SK-N-SH (cell line): ENCODE measurements at places on chromosomes 3 and 15. TPM values are rescaled to one million over a fixed set of nuclear protein-coding genes. Genes with fewer than 3 reads are reported as not detected.

CTDSPL gene
- polyA plus RNA-seq, result 22.1 and 26.8 TPM in 2 replicates

GRCh38 chr15:59792359-59792758, 103.2 kb upstream of the BNIP2 start:
- peak; percentile 14 for DNase-seq

GRCh38 chr15:45268135-45268534, 16.1 kb downstream of the SLC28A2 start:
- no peak for DNase-seq

ADGRG7 gene
- polyA plus RNA-seq, result not detected in 2 replicates

MAP1A gene
- 5.3 and 6.0 TPM in 2 replicates for polyA plus RNA-seq

FBLN2 gene
- polyA plus RNA-seq, result 4.8 and 5.2 TPM in 2 replicates

GRCh38 chr3:109806929-109807328, 469.6 kb upstream of the DPPA4 start:
- no peak for DNase-seq

GXYLT2 gene
- 9.1 and 9.3 TPM in 2 replicates for polyA plus RNA-seq

DAZL gene
- not detected in 2 replicates for polyA plus RNA-seq

NANOGP8 gene
- not detected in 2 replicates for polyA plus RNA-seq

DNA sequence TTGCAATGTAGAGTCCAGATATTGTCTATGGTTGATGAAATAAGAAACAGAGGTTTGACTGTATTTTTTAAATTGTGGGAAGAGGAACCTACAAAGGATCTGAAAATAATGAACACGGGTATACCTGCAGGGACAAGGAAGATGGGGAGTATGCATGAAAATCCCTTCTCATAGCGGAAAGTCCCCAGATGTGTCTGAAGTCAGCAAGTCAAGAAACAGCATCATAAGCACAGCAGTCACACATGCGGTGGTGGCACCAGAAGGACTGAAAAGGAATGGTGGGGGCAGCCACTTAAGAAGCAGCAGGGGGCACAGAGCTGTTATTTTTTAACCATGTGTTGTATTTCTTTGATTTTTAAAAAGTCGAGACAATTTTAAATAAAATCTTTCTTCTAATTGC, 4.7 kb downstream of the MRPS11 start:
- DNase-seq, result no peak

PFKFB4 gene
- 5.7 and 6.7 TPM in 2 replicates for polyA plus RNA-seq

DNA sequence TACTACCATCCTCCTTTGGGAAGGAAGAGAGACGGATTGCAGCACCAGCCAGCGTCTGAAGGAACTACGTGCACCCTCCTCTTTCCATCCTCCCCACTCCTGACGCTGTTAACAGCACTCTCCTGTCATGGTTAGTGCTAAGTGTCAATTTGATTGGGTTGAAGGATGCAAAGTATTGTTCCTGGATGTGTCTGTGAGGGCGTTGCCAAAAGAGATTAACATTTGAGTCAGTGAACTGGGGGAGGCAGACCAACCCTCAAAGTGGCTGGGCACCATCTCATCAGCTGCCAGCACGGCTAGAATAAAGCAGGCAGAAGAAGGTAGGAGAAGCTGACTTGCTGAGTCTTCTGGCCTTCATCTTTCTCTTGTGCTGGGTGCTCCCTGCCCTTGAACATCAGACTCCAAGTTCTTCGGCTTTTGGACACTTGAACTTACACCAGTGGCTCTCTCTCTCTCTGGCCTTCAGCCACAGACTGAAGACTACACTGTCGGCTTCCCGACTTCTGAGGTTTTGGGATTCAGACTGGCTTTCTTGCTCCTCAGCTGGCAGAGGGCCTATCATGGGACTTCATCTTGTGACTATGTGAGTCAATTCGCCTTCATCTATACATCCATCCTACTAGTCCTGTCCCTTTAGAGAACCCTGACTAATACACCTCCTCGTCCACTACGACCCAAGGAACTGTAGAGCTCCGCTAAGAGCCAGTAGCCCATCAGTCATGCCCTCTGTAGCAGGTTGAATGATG, 128.2 kb upstream of the HES1 start:
- DNase-seq, result no peak

C15orf62 gene
- 0.06 TPM in 1 of 2 replicates, not detected in the other for polyA plus RNA-seq

DPPA2 gene
- polyA plus RNA-seq, result not detected in 2 replicates

FOXL2NB gene
- polyA plus RNA-seq, result not detected in 2 replicates

DNA sequence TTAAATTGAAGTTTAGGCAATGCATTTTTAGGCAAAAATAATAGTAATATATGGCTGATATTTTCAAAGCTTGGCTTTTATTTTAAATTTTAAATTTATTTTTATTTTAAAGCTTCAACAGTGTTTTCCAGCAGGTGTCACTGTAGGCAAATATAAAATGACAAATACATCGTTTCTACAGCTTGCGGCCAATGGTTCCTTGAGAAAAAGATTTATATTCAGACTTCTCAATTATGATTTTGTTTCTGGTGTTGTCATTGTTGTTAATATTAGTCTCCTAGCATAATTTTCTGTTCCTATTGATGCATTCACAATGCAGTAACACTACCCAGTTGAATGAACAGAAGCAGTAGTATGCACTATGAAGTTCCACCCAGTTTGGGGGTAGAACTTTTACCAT, 220.7 kb upstream of the DNAJC19 start:
- peak; percentile 8 for DNase-seq

MME gene
- polyA plus RNA-seq, result 167 and 286 TPM in 2 replicates

GRCh38 chr15:73873889-73874511, 636 bp downstream of the TBC1D21 start:
- peak; percentile 55 for DNase-seq

FRMD4B gene
- 0.53 and 0.91 TPM in 2 replicates for polyA plus RNA-seq

MIX23 gene
- polyA plus RNA-seq, result 11.0 and 11.2 TPM in 2 replicates

- DNase-seq, result no peak
Measured at GRCh38 chr3:96449346-96449745, 365.0 kb upstream of the EPHA6 start.

GOLGA8A gene
- polyA plus RNA-seq, result 33.9 and 50.0 TPM in 2 replicates

DNA sequence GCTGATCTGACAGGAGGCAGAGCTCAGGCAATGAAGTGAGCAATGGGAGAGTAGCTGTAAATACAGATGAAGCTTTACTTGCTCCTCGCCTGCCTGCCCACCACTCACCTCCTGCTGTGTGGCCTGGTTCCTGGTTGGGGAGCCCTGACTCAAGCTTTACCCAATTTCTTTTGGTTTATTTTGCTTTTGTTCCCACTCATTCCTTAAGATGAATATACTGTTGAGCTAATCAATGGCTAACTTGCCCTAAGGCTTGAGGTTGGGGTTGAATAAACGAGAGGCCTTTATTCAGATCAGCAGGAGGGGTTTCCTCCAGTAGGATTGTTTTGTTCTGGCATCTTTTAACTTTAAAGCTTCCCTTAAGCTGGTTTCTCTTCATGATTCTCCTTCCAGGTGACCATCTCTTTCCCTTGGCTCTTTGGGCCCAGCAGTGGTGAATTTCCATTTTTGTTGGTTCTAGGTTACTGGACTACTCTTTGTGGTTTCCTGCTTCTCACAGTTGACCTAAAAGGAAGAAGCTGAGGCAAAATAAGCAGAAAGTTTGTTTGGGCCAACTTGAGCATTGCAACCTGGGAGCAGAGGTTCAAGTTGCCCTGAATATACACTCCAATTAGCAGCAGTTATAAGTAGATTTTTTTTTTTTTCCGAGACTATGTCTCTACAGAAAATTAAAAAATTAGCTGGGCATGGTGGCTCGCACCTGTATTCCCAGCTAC, 44.4 kb downstream of the STARD9 start:
- no peak for DNase-seq
